ENCODE measurements at places on chromosomes 3 and 15. TPM values are rescaled to one million over a fixed set of nuclear protein-coding genes. Genes with fewer than 3 reads are reported as not detected.

DNA sequence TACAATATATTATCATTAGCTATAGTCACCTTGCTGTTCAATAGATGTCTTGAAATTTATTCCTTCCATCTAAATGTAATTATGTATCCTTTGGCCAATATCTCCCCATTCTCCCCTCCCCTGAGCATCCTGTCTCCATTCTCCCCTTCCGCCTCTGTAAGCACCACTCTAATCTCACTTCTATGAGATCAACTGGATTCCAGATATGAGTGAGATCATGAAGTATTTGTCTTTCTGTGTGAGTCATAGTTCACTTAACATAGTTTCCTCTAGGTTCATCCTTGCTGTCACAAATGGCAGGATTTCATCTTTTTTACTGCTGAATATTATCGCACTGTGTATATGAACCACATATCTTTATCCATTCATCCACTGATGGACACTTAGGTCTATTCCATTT is 148.8 kb upstream of the NDN start:
- DNase-seq, result no peak

DNA sequence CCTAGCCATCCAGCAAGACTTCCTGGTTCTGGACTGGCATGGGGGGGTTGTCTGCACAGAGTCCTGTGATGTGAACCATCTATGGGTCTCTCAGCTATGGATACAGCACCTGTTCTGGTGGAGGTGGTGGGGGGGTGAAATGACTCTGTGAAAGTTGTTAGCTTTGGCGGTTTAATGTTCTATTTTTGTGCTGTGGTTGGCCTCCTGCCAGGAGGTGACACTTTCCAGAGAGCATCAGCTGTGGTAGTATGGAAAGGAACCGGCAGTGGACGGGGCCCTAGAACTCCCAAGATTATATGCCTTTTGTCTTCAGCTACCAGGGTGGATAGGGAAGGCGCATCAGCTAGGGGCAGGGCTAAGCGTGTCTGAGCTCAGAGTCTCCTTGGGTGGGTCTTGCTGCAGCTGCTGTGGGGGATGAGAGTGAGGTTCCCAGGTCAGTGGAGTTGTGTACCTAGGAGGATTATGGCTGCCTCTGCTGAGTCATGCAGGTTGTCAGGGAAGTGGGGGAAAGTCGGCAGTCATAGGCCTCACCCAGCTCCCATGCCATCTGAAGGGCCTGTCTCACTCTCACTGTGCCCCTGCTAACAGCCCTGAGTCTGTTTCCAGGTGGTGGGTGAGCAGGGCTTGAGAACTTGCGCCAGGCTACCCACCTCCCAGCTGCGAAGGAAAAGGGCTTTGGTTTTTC is 7.1 kb upstream of the LARS2 start:
- DNase-seq, result no peak

DNA sequence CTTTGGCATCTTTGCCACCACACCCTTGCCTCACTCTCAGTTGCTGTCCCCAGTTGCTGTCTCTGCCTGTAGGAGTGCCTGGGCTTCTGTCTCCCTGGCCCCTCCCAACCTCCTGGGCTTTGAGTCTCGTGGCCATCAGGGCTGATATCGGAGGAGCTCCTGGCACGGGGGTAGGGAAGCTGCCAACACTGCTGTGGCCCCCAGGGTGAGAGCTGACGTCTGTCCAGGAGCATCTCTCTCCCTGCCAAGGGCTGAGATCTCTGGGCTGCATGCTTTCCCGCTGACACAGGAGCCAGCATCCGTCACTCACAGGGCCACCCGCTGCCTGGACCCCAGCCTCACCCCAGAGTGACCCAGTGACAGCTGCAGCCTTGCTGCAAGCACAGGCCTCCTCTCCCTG is 47.4 kb downstream of the EXOG start:
- peak; percentile 84 for DNase-seq

- no peak for DNase-seq
These were observed 67.8 kb upstream of the SLC24A5 start for GRCh38 chr15:48052946-48053345.

GRCh38 chr3:11060500-11061251 is 68.1 kb downstream of the SLC6A1 start:
- DNase-seq, result no peak

DNA sequence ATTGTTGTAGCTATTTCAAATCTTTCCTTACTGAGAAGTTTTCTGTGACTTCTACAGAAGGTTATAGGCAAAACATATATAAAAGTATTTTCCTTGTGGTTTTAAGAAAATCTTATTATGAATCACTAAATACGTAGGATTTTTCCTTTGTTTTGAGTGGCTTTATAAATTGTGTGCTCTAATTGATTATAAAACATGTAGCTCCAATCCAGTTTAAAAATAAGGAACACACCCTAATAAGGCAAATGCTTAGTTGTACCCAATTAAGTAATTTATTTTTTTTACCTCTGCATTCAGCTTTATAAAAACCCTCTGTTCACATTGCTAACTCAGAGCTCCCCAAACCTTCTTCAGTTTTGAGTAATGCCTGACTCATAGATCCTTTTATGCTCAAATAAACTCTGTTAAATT is 408.0 kb downstream of the NAALADL2 start:
- no peak for DNase-seq

DNA sequence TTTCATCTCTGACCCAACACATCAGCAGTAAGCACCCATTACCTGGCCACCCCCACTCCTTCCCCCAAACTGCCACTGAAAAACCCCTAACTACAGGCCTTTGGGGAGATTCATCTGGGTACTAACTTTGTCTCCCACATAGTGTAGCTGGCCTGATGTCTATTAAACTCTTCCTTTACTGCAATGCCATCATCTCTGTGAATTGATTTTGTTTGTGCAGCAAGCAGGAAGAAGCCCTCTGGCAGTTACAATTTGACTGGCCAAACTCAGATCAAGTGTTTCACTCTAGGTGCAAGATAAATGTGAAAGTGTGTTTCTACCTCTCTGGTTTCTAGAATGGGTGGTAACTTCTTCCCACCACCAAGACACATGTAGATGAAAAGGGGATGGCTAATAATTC is 26.7 kb upstream of the OR5K4 start:
- DNase-seq, result no peak

- no peak for DNase-seq
These were observed 4.4 kb upstream of the ACAP2 start for GRCh38 chr3:195447201-195447600.

- no peak for DNase-seq
These were observed 44.2 kb upstream of the C2CD4B start for GRCh38 chr15:62209322-62209721.

- no peak for DNase-seq
These were observed 272.9 kb upstream of the CTDSPL start for GRCh38 chr3:37588758-37589157.

GRCh38 chr3:9137676-9138075 is 111.8 kb downstream of the SRGAP3 start:
- no peak for DNase-seq

GRCh38 chr3:69938061-69938460 is 61.5 kb upstream of the SAMMSON start:
- DNase-seq, result no peak

DNA sequence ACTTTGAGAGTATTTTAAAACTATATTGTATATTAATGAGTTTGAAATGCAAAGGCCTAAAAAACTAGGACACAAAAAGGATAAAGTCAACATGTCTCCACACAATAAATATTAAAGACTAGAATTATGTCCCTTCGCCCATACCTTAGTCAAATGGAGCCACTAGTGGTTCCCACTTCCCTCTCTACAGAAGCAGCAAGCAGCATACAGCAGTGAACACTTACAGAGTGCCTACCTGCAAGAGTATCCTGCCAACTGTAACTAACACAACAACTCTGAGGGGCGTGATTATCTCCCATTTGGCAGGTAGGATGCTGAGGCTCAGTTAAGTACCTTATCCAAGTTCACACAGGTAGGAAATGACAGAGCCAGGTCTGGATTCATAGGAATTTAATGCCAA is 17.2 kb downstream of the DYNC1LI1 start:
- no peak for DNase-seq

DNA sequence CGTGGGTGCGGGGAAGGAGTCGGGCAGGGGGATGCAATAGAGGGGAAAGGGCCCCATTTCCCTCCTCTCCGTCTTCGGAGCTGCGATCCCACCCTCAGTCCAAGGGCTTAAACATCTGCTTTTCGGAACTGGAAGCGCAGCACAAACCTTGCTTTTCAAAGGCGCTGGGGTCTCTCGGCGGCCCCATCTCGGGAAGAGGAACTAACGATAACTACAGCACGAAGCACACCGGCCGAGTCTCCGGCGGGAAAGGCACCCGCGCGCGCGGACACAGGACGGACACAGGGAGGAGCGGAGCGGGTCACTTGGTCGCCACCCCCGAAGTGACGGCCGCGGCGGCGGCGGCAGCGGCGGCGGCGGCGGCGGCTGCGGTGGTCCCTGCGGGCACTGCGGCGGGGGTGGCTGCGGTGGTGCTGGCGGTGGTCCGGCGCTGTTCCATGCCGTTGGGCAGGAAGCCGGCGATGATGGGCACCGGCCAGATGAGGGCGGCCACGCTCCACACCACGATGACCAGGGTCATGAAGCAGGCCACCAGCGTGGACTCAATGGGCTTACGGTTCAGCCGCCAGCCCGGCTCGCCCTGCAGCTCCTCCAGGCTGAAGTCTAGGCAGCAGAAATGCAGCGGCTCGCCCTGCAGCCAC is 1.1 kb downstream of the TMEM158 start:
- DNase-seq, result peak; percentile 92

DNA sequence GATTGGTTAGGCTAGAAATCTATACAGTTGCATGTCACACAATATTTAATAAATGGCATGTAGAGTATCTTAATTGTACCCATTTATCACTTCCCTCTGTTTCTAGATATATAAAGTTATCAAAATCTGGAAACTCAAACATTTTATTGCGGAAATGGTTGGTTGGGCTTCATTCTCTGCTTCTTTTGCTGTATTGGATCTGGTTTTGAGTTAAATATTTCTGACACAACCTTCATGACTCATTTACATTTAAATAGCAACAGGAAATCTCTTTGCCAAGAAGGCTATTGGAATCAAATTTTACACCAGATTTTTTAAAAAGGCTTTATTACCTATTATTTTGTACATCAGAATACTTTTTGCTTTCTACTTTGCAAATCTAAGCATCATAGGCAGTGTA is 153.8 kb downstream of the EBLN2 start:
- DNase-seq, result no peak

- DNase-seq, result no peak
These were observed 192.0 kb downstream of the XXYLT1 start for GRCh38 chr3:195078891-195079440.

DNA sequence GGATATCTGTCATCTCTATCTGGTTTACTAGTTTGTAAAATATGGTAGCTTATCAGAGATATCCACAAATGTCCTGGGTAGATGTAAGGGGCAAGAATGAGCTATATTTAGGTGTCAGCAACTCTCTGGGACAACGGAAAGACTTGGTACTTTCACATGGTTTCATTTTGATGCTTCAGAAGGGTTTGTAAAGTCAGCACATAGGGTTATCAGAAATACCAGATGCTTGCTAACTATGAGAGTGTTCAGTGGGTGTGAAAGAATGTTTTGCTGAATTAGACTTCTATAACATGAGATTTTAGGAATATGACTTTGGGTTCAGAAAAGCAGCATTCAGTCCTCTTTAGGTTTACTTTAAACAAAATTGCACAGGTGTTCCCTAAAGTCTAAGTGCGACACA is 466.5 kb upstream of the PDZRN3 start:
- DNase-seq, result no peak

DNA sequence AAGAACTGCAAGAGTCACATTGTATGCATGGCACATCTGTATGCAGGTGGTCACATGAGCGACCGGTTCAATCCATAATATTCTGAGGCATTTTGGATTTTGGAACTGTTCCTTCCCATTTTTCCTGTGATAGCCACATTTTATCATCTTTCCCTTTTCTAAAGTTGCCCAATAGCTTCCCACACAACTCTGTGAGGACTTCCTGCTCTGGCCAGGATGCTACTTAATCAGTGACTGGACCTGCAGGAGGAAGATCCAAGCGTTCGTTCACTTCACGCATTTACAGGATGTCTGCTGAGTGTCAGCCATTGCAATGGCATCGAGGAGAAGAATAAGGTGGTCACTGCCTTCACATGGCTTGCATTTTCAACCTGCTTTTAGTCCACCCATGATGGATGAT is 9.8 kb downstream of the KLHL6 start:
- no peak for DNase-seq

- no peak for DNase-seq
These were observed 7.2 kb downstream of the MAP2K5 start for GRCh38 chr15:67549736-67550135.

DNA sequence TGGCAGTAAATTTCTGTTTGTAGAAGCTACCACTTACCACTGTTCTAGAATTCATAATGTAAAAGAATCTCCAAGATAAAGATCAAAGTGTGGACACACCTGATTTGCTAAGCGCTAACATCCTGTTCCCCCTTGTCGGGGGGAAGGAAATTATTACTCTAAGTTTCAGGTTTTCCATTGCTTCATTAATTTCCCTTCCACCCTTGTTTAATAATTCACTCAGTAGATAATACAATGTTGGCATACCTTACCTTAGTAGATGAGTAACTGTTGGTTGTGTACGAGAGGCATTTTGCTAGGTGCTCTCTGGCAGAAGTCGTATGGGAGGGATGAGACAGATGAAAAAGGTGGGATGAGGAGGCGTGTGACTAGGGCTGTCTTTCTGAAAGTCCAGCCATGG is 641.2 kb upstream of the ARRDC4 start:
- no peak for DNase-seq

- DNase-seq, result no peak
These were observed 24.2 kb downstream of the KATNBL1 start for GRCh38 chr15:34185666-34186065.

- no peak for DNase-seq
These were observed 21.4 kb downstream of the TAMM41 start for GRCh38 chr3:11825301-11825700.

DNA sequence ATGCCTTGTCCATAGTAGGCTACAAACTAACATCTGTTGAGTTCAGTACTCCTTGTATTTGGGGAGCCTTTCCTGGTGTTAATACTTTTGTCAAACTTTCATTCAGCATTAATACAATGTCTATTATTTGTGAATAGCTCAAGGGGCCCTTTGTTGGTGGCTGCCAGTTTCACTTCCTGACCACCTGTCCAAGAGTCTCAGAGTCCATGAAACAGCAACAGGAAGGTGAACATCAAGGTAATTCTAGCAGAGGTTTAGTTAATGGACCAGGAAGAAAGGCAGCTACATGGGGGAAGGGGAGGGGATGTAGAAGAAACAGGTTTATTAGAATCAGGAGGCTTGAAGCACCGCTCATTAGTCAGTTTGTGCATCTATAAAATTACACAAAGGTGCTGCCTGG is 386.9 kb downstream of the PDCD6IP start:
- DNase-seq, result no peak

The XIRP1 gene
- total RNA-seq, result 0.10 TPM

The ASB14 gene
- not detected for total RNA-seq

The SELENOK gene
- total RNA-seq, result 40.5 TPM

The NMB gene
- 67.0 TPM for total RNA-seq

The SENP5 gene
- total RNA-seq, result 38.2 TPM

The ALDH1A2 gene
- 7.5 TPM for total RNA-seq

The SNX4 gene
- total RNA-seq, result 36.5 TPM

The IQSEC1 gene
- 70.1 TPM for total RNA-seq

The FOXB1 gene
- total RNA-seq, result not detected

Data from mesenteric fat pad (tissue), 1 donor.